Activated CD4-positive, alpha-beta T cell treated with anti-CD3 and anti-CD28 coated beads, Interleukin-2, Interleukin-6, amounts not matched to agents 100 ng/mL and 50 ng/mL, durations not matched to agents 16 hours and 8 hours (primary cell): ENCODE measurements at places on chromosomes 4 and X.

GRCh38 chr4:127505203-127505602 lies 127.6 kb upstream of the INTU start:
- no peak for DNase-seq

- no peak for DNase-seq
These were observed 202.9 kb downstream of the CFAP299 start for GRCh38 chr4:80538276-80538926.

- no peak for DNase-seq
These were observed 5.8 kb downstream of the NKX6-1 start for GRCh38 chr4:84493092-84493850.

DNA sequence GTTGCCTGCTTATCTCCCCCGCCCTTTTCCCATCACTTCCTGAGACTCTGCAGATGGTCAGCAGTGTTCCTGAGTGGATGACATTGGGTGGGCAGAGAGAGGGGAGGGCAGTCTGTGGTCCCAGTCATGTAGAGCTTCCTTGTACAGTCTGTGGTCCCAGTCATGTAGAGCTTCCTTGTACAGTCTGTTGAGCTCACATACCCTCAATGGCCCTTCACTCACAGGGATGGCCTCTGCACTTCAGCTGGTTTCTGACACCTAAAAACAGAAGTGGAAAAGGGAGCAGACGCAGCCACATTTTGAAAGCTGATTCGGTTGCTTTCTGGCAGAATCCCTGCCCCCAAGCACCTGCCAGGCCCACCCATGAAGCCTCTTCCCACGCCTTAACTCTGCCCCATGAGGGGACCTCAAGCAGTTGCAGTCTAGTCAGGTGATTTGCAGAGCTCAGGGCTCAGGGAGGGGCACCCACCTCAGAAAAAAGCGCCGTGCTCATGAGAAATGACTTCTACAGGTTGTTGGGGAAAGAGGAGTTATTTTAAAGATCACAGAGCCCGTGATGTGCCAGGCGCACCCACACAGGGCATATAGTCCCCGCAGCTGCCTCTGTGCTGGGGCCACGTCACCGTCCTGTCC lies 3.6 kb upstream of the TMEM271 start:
- DNase-seq = no peak

GRCh38 chrX:39149761-39150160 lies 348.5 kb downstream of the MID1IP1 start:
- DNase-seq = peak; percentile 62

- no peak for DNase-seq
These were observed 492 bp downstream of the GALNT7 start for GRCh38 chr4:173169178-173169427.

GRCh38 chr4:51825341-51825740 lies 17.6 kb upstream of the DCUN1D4 start:
- no peak for DNase-seq

GRCh38 chrX:9995855-9996339 lies 28.7 kb downstream of the CLDN34 start:
- peak; percentile 83 for DNase-seq

GRCh38 chr4:6252051-6252450 lies 17.6 kb upstream of the WFS1 start:
- no peak for DNase-seq
